ENCODE measurements at places on chromosomes 12 and 14. TPM values are rescaled to one million over a fixed set of nuclear protein-coding genes. Genes with fewer than 3 reads are reported as not detected.

Gene KRT6C
- total RNA-seq, result not detected

Gene PSMB11
- not detected for total RNA-seq

Gene WNT5B
- 0.34 TPM for total RNA-seq

GRCh38 chr12:114684098-114684869 lies at the start of gene TBX3:
Gene TBX3 (minus strand): TSS chr12:114684175. CDS start chr12:114683200, 975 bp downstream.
- peak; percentile 97 for DNase-seq
- H3K27ac ChIP-seq, result peak within 1 kb of the TSS; percentile 73
- H3K4me3 ChIP-seq, result peak within 1 kb of the TSS; percentile 67
- no peaks in the 10 kb centered on the region for H3K4me1 ChIP-seq
- H3K27me3 ChIP-seq, result peaks cover 43% of the 10 kb centered on the region

DNA sequence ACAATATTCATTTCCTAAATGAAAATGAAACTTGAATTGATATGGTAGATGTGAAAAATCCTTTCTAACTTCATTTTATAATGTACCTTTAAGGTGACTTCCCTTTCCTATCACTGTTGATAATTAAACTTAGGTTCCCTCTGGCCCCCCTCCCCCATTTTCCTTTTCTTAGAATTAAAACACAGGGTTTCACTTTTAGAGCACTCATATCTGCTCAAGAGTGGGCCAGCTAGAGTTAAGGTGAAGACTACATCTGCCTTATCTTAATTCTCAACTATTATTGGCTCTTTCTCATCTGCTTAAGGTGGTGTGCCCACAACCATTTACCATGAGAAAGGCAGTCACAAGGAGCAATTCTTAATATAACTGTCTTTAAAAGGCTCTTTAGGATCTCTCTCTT lies 49.7 kb downstream of the LIN52 start:
- H3K27ac ChIP-seq, result no peak overlapping the region
- H3K4me3 ChIP-seq, result no peak overlapping the region
- no peaks in the 10 kb centered on the region for H3K27me3 ChIP-seq
- H3K4me1 ChIP-seq, result no peaks in the 10 kb centered on the region
- no peaks in the 10 kb centered on the region for H3K36me3 ChIP-seq

GRCh38 chr12:116959198-116959460 lies 48.4 kb downstream of the FBXW8 start:
- no peak overlapping the region for H3K4me3 ChIP-seq
- H3K27ac ChIP-seq, result no peak overlapping the region
- H3K36me3 ChIP-seq, result no peaks in the 10 kb centered on the region

GRCh38 chr12:69428351-69429073 lies 41.7 kb upstream of the FRS2 start:
- H3K27ac ChIP-seq, result no peak overlapping the region
- H3K4me1 ChIP-seq, result no peaks in the 10 kb centered on the region
- H3K4me3 ChIP-seq, result no peak overlapping the region

GRCh38 chr14:73680821-73681220 lies 33.4 kb downstream of the PNMA1 start:
- no peaks in the 10 kb centered on the region for H3K27me3 ChIP-seq
- no peak overlapping the region for H3K4me3 ChIP-seq
- H3K36me3 ChIP-seq, result no peaks in the 10 kb centered on the region
- H3K27ac ChIP-seq, result no peak overlapping the region
